ENCODE measurements at places on chromosomes 2 and 18.

- DNase-seq, result no peak
Observed at GRCh38 chr2:229401171-229401865, 130.2 kb upstream of the PID1 start.

- DNase-seq, result no peak
Observed at GRCh38 chr2:905091-905832, 45.4 kb upstream of the SNTG2 start.

DNA sequence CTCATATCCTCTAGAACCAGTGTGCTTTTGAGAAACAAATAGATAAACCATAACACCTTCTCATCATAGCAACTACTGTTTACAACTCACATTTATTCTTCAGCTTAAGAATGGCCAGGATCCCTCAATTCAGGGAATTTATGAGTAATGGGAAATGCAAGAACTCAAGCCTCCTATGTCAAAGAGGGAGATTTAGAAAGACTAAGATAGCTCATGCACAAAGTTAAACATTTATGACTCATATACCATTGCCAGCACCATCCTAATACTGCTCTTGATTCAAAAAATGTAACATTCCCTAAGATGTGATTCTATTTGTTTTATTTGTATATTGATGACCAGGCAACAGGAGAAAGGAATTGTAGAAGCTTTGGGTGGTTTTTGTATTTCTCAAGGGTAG, 172.8 kb downstream of the CYP26B1 start:
- DNase-seq, result no peak

DNA sequence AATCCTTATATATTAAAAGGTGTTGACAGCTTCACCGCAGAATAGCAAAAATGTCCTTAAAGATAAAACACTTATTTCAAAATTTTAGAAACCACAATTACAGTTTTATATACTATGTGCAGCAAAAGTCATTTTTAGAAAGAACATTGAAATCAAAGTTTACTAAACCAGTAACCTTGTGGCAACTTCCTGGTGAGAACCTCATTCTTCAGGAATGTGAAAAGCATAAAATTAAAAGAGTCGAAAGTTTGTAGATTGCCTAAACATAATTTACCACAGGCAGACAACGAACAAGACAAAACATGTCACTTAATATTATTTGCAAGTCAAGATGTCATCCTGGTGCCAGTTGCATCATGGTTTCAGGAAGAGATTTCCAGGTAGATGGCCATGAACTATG, 108.3 kb upstream of the NRP2 start:
- no peak for DNase-seq

- peak; percentile 88 for DNase-seq
Observed at GRCh38 chr2:636641-637405, 40.4 kb downstream of the TMEM18 start.

GRCh38 chr18:56696966-56697365, 45.8 kb downstream of the WDR7 start:
- DNase-seq, result peak; percentile 7

- DNase-seq, result peak; percentile 38
Observed at GRCh38 chr2:144950899-144951560, 431.1 kb upstream of the ZEB2 start.

DNA sequence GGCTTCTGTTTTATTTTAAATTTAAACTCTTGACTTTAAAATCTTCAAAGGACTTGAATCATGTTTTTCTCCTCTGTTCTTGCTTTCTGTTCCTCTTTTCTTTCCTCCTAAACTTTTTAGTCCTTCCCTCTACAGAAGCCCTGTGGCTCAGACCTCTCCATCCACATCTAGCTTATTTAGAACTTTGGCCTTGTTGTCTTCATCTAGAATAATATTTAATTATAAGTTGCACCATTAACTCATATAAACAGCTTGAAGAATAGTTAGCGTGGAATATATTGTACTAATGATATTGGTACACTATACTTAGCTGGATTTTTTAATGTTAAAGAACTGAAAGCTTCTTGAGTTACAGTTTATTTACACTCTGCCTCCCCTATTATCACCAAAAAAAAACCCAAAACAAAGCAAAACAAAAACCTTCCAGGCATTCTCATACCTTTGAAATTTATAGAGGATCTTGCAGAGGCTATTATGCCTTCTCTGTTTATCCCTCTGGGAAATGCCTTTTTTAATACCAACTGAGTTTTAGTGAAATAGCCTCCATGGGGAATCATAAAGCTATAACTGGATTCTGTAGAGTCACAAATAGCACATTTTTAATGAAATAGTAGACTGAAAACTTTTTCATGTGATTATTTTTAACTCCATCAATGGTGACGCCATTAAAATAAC, 9.2 kb upstream of the CCDC141 start:
- DNase-seq, result no peak

GRCh38 chr2:100427627-100428258, 10.3 kb upstream of the CHST10 start:
- peak; percentile 42 for DNase-seq

- no peak for DNase-seq
Observed at GRCh38 chr18:39611381-39612100, 2045.9 kb upstream of the CELF4 start.

GRCh38 chr2:113178069-113178746, 4.4 kb downstream of the PSD4 start:
- no peak for DNase-seq

DNA sequence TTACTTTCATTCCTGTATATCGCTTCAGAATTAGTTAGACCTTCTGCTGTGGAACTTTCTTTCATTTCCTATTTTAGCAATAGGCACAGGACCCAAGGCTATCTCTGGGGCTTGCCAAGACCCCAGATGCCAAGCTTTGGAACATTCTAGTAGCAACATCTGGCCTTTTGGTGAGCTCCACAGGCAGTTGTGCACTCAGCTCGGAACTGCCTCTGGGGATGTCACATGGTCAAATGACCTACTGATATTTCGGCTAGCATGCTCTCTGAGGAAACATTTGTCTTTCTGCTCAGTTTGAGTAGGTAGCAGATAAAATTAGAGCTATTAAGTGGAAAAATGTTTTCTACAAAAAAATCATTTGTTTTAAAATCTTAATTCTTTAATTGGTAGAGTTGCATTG, 76.6 kb upstream of the ITGA4 start:
- no peak for DNase-seq

DNA sequence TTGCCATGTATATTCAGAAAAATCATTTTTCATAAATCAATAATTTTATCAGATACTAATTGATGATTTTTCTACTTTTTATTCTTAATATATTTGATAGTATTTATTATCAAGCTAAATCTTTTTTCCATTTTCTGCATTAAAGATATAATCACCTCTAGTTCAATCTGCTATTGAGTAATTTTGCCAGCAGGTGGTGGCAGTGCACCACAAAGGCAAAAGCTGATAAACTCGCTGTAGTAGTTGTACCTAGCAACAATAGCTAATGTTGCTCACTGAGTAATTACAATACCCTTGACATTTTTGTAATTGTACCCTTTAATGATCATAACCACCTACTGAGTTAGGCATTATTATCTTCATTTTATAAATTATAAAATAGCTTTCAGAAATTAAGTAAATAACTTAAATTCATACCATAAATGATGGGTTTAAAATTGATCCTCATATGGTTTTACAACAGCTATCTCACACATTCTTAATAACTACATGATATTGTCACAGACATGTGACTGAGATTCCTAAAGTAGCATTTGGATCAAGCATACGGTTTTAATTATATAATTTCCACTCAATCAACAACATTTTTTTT, 52.0 kb upstream of the CALCRL start:
- DNase-seq, result peak; percentile 21

DNA sequence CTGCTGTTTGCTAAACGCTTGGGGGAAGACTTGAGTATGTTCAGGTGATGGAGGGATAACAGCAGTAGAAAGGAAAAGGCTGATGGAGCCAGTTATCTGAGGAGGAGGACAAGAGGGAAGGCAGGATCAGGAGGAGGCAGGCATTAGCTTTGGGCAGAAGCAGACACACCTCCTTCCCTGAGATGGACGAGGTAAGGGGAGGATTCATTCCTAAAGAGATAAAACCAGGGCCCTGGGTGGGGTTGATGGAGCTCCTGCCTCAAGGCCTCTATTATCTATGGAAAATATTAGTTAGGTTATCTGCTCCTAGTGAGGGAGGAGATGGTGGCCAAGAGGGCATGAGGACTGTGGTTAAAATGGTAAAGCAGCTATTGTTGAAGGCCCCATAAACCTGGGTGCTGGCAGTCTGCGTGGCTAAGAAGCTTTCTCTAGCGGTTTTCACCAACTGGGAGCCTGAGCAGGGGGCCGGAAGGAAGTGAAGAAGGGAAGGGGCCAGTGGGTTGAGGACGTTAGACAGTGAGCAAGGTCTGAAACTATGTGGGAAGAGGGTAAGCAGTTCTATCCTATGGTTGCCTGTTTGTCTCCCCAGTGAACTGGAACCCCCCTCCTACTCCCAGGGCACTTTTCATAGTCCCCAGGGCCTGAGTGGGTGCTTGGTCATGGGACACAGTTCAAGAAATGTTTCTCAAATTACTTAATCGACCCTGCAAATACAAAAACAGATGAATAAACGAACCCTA, 56.6 kb upstream of the HK2 start:
- no peak for DNase-seq

DNA sequence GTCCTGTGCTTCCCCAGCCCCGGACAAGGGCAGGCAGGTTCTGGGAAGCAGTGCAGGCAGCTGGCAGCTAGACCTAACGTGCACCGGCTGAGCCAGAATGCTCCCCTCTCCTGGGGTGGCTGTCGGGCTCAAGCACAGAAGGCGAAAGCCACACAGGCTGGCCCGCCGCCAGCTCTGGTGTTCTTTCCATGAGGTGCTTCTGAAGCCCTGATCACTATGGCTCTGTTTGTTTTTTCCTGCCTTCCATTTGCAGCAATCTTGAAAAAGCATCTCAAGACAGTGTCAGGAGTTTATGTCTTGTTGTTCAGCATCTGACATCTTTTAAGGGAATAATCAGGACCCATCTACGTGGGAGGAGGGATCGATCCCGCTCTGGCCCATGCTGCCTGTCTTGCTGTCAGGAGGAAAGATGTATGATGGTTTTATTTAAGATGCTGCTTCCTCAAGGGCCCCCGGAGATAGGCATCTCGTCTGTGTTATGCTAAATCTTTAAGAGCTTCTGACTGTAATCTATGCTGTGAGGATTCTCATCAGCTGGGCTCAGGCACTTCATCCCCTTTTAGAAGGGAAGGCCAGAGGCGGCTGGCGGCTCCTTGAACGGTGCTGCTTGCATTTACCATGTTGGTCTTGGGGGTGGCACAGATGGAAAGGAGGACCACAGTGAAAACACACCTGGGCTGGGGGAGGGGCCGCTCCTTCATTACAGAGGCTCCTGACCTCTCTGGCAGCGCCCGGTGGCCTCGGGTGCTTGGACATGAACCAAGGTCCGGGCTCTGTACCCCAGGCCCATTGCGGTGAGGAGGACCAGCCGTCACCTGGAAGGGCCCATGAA, 118.5 kb upstream of the HDAC4 start:
- DNase-seq, result no peak

DNA sequence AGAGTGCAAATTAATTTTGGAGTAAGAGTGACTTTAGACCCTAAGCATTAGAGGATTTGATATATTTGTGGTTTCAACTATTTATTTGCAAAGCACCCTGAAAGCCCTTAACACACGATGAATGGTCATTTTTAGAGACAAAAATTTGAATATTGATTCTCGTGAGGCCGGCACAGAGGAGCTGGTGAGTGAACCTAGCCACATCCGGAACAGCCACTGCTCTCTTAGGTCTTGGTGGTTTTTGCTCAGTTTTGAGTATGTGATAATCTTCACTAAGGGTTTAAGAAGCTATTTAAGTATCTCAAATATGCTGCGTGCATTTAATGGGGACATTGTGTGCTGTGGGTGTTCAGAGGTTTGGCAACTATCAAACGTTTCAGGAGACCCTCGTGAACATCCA, 204.8 kb downstream of the TSN start:
- DNase-seq, result no peak

- peak; percentile 60 for DNase-seq
Observed at GRCh38 chr2:226660526-226660925, 139.1 kb downstream of the IRS1 start.

GRCh38 chr2:2183176-2183575, 147.9 kb downstream of the MYT1L start:
- DNase-seq, result no peak

DNA sequence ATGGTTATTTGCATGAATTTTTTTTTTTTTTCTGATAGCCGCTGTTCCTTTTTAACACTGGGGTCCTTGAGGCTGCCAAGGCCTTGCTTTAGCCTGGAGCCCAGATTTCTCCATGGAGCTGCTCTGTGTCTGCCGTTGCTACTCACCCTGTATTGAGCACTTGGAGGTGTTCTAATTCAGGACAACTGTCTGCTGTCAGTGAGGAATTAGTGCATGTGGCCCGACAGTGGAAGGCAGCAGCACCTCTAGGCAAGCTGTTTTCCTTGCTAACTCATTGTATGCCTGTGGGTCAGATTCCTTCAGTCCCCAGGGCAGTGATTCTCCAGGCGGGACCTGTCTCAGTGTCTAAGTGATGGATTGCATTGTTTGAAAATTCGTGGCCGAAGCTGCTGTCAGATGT, 147.7 kb upstream of the DPP10 start:
- DNase-seq, result no peak

- DNase-seq, result no peak
Observed at GRCh38 chr2:193818801-193819499, 1624.2 kb upstream of the TMEFF2 start.

DNA sequence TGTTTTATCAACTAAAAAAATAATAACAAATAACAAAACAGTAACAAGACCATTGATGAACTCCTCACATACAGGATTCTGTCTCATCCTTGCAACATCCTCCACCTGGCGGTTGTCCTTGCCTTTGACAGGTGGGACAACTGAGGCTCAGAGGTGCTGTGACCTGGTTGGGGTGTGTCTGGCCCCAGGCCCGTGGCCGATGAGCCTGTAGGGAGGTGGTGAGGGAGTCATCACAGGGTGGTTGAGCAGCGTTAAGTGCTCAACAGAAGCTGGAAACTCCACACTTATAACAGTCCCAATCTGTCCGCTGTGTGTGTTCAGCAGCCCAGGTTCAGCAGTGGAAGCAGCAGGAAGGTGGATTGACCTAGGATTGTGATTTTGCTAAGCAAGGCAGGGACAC, 131.6 kb upstream of the RAB12 start:
- DNase-seq, result no peak

GRCh38 chr2:63740943-63741342, 100.8 kb upstream of the UGP2 start:
- no peak for DNase-seq

GRCh38 chr2:42336361-42336965, 24.6 kb downstream of the COX7A2L start:
- no peak for DNase-seq

GRCh38 chr2:29477186-29477585, 362.0 kb downstream of the CLIP4 start:
- DNase-seq, result no peak
